C1 segment of cervical spinal cord (tissue), 14 donors: ENCODE measurements at places on chromosomes 13 and 19.

DNA sequence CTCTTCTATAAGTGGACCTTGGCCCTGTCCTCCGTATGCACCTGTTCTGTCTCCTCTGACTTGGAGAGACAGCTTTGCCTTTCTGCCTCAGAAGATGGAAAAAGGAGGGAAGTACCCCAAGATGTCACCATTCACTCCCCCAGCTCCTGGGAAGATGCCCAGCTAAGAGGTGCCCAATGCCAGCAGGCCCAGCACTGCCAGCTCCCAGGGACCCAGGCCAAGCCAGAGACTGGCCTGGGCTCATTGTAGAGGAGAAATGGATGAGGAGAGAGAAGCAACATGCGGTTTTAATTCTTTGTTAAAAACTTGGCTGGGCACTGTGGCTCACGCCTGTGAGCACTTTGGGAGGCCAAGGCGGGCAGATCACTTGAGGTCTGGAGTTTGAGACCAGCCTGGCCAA lies 111.5 kb upstream of the ZNF507 start:
- peak; percentile 5 for DNase-seq

DNA sequence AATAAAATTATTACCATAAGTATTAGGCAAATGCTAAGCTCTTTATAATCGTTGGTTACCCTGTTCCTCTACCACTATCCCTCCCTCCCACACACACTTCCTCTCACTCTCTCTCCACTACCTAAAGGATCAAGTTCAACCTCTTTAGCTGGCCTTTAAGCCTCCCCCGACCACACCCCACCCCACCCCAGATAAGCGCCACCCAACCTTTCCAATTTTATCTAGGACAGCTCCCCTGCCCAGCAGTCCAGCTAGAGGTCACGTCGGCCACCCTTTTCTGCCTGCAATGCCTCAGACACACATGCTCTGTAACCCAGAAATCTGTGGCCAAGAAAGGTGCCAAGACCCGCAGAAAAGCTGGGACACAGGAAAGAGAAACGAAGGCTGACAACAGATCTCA lies 1.1 kb downstream of the LYPD4 start:
- no peak for DNase-seq

GRCh38 chr13:71005919-71006318 lies 861.1 kb downstream of the DACH1 start:
- no peak for DNase-seq

GRCh38 chr19:5107432-5108122 lies 138.7 kb downstream of the KDM4B start:
- no peak for DNase-seq

- no peak for DNase-seq
These were observed 703.7 kb downstream of the UQCRFS1 start for GRCh38 chr19:28509079-28509895.

DNA sequence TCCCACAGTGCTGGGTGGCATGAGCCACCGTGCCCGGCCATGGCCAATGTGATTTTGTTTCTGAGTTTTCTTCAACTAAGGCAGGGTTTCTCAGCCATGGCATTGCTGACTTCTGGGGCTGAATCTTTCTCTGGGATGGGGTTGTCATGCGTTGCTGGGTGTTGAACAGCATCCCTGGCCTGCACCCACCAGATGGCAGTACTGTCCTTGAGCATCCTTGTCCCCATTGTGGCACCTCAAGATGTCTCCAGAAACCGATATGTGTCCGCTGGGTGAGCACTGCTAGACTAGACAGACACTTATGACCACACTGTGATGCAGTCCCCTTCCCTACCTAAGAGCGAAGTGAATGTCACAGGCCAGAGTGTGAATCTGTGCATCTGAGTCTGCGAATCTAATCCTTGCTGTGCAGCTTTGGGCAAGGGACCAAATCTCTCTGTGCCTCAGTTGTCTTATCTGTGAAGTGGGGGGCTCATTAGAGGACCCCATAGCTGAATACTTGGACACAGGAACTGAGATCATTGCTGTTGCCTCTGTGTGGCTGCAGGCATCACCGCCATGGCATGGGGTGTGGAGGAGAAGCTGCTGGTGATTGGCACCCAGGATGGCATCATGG lies 50.3 kb upstream of the SIN3B start:
- DNase-seq: peak; percentile 0

DNA sequence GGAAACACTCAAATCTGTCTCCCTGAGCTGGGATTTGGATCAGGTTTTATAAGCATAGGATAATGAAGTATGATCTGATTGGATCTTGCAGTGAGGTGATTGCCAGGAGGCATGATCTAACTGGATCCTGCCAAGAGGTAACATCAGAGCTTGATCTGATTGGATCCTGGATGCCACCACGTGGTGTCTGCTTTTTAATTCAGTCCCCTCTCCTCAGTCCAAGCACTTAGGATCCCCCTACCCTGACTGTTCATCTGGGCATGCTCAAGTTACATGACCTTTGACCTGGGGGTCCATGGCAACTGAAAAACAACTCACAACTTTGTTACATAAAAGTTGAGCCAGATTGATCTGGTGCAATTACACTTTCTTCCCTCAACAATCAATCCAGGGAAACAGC lies 47.5 kb upstream of the LSM14A start:
- DNase-seq: no peak

DNA sequence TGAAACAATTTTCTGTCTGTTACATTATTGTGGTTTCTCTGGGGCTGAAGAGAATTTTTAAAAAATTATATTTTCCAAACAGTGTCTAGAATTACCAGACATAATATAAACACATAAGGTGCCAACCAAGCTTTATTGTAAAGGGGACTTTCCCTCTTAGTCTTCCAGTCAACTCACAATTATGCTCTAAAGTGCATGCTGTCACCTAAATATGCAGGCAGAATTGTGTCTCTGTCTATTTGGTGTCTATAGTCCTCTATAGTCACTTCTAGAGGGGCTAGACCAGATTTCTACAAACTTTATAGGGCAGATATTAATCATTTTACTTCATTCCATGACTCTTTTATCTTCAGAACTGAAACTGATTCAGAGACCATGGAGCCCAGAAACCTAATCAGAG lies 12.8 kb downstream of the ZNF254 start:
- no peak for DNase-seq

DNA sequence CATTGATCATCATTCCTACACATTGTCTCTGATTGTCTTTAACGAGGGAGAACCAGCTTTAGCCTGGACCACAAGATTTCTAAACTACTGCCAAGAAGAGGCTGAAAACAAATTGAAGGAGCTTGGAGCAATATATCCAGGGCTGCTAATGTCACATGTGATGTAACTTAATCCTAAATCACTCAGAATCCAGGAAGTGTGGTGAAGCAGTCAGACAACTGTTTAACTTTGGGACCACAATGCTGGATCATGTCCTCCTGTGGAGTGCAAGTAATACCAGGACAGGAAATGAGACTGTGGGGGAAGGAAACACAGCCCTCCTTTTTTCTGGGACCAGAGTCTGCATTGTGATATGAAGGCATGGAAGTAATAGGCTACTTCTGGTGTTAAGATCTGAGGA lies 430.2 kb downstream of the KCTD12 start:
- DNase-seq: no peak
